RWPE2 (cell line): ENCODE measurements at places on chromosomes 1 and 21.

GRCh38 chr1:172185211-172185610, 235.3 kb upstream of the C1orf105 start:
- DNase-seq = no peak

- DNase-seq = no peak
Measured at GRCh38 chr1:15231714-15232201, 15.3 kb upstream of the FHAD1 start.

GRCh38 chr1:186178426-186179043, 196.5 kb downstream of the TPR start:
- no peak for DNase-seq

DNA sequence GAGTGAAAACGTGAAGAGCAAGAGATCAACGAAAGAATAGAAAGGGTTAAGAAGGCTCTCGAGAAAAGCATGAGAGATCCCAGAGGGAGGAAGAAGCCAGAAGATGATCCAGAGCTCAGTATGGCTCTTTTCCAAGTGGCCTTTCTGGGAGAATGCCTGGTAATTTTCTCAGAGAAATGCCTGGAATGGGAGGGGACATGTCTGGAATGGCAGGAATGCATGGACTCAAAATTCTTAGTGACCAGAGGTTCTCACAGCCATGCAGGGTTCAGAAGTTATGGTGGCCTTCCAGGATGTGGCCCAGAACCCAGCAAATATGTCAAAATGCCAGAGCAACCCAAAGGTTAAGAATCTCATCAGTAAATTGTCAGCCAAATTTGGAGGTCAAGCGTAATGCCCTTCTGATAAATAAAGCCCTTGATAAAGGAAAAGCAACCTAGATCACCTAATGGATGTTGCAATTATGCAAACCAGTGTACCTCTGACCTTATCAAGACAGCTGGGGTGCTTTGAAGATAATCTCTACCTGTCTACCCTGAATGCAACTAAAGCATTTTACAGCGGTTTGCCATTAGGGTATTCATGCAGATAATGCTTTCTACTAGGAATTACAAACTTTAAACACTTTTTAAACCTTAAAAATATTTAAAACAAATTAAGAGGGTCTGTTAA, 53.1 kb downstream of the NBPF6 start:
- DNase-seq = no peak

DNA sequence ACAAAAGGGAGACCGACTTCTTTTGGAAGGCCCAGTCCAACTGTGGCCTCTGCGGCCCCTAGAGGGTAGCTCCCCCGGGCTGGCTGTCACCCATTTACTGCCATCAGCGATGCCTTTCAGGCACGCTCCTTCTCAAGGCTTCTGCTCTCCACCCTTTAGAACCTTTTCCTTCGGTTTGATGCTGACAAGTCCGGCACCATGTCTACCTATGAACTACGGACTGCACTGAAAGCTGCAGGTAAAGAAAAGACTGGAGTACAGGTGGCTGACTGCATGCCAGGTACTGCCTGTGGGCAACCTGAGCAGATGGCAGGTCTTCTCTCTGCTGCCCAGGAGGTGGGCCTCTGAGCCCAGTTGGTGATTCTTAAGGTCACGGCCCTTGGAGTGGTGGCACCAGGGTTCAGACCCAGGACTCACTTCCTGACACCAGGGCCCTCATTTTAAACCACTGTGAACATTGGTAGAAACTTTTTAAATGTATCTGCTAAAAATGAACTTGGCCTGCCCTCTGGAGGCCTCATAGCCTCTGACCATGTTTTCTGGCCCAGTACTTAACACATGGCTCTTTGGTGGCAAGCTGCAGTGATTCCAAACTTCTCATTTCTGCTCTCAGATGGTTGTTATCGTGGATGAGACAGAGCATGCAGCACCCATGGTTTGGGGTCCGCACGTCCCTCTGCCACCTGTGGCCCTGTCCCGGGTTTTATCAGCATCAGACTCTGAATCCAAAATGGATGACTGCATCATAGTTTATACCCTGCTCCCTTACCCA, 45.7 kb downstream of the CAPN9 start:
- DNase-seq = no peak

GRCh38 chr1:94068999-94069918, 51.7 kb downstream of the ABCA4 start:
- no peak for DNase-seq

DNA sequence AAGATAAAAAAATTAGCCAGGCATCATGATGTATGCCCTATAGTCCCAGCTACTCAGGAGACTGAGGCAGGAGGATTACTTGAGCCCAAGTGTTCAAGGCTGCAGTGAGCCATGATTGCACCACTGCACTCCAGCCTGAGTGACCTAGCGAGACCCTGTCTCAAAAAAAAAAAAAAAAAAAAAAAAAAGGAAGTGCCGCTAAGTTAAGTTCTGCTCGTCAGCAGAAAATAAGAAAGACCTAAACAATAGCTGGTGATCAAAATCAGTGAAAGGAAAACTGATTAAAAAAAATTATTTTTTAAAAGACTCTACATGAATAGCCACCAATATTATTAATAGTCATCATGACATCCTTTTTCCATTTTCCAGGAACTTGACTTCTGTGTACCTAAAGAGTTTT, 44.2 kb upstream of the MTR start:
- DNase-seq = no peak
